ENCODE measurements at places on chromosomes 4 and X. TPM values are rescaled to one million over a fixed set of nuclear protein-coding genes. Genes with fewer than 3 reads are reported as not detected.
A peak's percentile ranks its signal among the peaks of the same experiment; 100 is the strongest.

DNA sequence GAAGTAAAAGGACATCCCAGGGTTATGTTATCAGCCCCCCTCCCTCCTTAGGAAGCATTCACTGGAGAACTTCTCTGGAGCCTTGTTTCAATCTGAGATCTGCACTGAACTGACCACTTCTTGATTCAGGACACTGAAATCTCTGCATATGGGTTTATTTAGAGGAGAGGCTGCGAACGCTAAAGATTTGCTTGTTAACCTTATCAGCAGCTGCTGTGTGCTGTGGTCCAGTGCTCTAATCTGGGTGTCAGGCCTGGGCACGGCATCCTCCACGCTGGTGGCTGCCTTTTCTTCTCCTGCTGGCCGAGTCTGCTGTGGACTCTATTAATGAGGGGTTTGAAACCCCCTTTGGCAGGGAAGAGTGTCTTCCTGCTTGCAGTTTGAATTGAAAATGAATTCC, 1094.7 kb upstream of the TENM3 start:
- DNase-seq = no peak

DNA sequence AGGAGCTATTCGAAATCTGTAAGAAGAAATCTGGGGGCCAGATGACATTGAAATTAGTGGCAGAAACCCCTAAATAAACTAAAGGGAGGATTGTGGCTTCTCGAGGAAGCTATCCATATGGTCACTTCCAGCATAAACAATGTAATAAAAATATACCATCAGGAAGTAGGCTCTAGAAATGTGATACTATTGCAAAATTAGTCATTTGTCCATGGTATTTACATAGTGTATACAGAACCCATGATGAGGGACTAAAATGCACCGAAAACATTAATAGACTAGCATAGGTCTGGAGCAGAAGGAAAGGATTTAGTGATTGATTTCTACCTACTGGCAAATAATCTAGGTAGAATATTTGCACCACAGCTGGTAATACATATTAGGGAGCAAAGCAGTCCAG, 1344.0 kb downstream of the FSTL5 start:
- no peak for DNase-seq

- DNase-seq = no peak
Observed at GRCh38 chr4:182873726-182874125, 43.5 kb downstream of the DCTD start.

DNA sequence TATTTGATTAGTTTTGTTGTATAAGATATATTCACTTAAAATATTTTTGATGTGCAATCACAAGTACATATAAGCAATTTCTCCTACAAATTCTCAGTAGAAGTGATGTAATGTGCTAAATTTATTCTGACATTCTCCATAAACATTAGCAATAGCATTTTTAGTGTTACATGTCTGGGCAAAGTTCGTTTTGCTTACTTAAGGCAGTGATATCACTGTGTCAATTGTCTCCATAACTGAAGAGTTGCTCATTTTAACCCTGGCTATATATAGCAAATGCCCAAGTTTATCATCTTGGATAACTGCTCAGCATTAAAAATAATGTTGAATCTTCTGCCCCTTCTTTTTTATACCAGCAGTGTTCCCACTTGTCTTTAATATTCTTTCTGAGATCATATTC, 340.0 kb upstream of the NDST4 start:
- no peak for DNase-seq

DNA sequence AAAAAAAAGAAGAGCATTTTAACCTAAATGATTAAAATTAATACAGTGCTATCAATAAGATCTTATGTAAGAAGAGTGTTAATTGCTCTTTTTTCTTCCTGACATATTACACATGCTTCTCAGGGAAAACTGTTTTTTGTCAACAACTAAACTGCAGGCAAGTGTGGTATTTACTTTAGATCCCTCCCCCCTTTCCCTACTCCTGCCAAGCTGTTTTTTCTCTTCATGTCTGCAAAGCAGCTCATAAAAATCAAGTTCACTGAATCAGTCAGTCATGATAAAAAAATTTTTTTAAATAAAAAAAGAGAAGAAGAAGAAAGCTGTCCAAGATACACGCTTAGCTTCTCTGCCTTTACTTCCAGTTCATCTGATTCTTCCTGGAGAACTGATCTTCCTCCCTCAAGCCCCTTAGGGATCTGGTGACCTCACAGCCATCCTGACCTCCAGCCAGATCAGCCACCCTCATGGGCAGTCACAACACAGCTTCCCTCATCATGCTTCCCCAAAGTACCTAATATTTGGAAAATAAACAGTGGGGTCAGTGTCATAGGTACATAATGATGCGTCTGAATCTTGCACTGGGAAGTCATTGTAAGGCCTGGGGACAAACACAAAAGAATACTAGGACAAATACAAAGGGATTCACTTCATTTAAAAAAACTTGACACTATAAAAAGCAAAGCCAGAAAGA, 87.0 kb downstream of the ZNF827 start:
- no peak for DNase-seq

Gene CCDC120
- 5.5 TPM for total RNA-seq

DNA sequence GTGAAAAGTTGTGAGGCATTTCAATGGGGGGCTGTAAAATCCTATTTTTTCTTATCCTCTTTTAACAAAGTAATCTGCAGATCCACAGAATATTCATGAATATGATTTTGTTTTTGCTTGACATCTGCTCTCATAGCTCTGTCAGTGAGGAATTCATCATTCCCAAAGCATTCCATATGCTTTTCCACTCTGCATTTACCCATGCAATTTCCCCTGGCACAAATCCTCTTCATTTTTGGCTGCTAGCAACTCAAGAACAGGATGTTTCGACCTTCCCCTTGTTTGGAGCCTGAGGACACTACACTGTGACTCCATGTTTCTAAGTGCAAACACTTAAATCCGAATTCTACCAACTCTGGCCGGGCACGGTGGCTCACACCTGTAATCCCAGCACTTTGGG, 48.5 kb downstream of the KLHL15 start:
- DNase-seq = no peak

- DNase-seq = no peak
Observed at GRCh38 chr4:109385260-109385659, 48.4 kb upstream of the SEC24B start.

Gene TLR3
- total RNA-seq = 1.7 TPM

DNA sequence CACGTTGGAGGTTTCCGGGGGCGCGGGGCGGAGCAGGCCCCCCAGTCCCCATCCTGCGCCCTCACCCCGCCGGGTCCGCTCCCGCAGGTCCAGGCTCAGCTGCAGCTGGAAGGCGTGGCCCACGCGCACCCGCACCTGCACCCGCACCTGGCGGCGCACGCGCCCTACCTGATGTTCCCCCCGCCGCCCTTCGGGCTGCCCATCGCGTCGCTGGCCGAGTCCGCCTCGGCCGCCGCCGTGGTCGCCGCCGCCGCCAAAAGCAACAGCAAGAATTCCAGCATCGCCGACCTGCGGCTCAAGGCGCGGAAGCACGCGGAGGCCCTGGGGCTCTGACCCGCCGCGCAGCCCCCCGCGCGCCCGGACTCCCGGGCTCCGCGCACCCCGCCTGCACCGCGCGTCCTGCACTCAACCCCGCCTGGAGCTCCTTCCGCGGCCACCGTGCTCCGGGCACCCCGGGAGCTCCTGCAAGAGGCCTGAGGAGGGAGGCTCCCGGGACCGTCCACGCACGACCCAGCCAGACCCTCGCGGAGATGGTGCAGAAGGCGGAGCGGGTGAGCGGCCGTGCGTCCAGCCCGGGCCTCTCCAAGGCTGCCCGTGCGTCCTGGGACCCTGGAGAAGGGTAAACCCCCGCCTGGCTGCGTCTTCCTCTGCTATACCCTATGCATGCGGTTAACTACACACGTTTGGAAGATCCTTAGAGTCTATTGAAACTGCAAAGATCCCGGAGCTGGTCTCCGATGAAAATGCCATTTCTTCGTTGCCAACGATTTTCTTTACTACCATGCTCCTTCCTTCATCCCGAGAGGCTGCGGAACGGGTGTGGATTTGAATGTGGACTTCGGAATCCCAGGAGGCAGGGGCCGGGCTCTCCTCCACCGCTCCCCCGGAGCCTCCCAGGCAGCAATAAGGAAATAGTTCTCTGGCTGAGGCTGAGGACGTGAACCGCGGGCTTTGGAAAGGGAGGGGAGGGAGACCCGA, 14.0 kb downstream of the SHOX start:
- DNase-seq = no peak

DNA sequence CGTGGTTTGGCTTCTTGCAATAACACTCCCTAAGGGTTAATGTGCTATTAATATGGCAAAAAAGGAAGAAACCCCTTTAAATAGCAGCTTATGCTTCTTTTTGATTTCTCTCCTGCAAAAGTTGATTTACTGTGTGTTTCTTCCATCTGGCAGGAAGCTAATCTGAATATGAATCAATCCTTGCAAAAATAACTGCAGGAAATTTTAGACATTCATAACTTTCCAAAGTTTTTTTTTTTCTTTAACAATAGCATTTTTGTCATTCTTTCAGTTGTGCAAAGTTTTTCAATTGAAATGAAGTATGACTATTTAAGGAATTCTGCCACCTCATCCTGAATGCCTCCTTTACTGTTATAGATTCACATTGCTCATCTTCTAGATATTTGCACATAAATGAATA, 115.6 kb downstream of the SPANXA1 start:
- no peak for DNase-seq

Gene PWWP3B
- not detected for total RNA-seq

Gene MYOZ2
- not detected for total RNA-seq

- no peak for DNase-seq
Observed at GRCh38 chr4:120753854-120754253, 168.7 kb downstream of the PRDM5 start.

Gene TCEAL6
- not detected for total RNA-seq

GRCh38 chrX:69062493-69062892, 102.8 kb downstream of the PJA1 start:
- no peak for DNase-seq

DNA sequence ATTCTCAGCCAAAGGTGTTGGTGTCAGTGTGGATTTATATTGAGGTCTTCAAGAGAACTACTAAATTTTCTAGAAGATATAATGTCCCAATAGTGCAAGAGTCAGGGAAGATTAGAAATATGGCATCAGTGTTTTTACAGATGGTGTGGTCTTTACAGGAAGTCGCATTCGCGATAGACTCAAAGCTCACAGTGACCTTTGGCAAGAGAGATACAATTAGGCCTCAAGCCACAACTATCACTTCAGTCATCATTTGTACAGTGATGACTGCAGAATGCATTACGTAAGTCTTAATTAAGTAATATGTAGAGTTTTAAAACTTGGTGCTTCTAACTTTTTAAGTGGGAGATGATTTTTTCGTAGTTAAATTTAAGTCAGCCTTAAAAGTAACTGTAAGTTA, 237.2 kb upstream of the FSTL5 start:
- no peak for DNase-seq

DNA sequence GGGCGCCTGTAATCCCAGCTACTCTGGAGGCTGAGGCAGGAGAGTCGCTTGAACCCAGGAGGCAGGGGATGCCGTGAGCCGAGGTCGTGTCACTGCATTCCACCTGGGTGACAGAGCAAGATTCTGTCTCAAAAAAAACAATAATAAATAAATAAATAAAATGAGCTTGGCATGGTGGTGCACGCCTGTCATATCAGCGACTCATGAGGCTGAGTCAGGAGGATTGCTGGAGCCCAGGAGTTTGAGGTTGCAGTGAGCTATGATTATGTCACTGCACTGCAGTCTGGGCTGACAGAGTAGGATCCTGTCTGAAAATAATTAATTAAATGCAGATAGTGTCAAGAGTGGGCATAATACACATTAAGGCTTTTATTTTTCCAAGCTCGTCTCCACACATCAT, 77.5 kb downstream of the DHRSX start:
- DNase-seq = no peak

DNA sequence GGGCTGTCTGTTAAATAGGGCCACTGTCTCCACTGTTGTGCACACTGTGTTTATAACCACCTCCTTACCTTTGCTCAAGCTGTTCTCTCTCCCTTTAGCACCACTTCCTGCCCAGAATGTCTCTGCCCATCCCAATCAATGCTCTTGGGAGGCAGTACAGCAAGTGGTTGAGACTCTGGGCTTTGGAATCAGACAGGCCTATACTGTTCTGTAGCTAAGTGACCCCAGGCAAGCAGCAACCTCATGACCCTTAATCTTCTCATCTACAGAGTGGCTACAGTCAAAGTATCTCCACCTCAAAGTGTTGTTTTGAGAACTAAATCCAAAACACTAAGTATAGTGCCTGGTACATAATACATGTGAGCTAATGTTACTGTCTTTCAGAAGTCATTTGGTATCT, 3.8 kb upstream of the TXK start:
- peak; percentile 36 for DNase-seq

DNA sequence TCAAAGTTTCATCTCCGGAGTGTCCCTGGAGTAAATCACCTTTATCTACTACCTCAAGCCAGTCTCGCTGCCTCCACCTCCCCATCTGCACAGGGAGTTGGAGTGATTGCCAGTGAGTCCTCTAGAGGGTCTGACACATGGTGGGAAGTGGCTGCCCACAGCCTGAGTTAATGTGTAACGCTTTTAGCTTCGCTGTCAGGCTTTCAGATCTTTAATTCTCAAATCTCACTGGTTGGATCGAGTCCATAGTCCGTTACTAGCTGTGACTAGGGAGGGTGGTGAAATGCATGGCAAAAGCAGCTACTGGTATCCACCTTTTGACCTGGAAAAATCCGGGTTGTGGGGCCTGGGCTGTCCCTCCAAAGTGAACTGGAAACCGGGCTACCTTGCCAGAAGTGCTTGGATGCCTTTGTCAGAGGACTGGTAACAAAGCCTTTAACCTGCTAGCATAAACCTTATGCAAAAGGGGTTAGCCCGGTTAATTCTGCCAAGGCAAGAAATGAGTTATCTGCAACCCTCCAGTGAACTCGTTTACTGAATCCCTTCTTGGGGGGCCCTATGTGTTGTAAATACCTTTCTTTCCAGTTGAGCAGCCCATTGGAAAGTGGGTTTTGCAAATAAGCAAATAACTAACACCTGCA, 5.1 kb upstream of the WDR1 start:
- no peak for DNase-seq

Gene IBSP
- total RNA-seq = not detected

GRCh38 chr4:29151584-29151983, 1568.6 kb upstream of the PCDH7 start:
- DNase-seq = no peak

Gene SLC34A2
- not detected for total RNA-seq

DNA sequence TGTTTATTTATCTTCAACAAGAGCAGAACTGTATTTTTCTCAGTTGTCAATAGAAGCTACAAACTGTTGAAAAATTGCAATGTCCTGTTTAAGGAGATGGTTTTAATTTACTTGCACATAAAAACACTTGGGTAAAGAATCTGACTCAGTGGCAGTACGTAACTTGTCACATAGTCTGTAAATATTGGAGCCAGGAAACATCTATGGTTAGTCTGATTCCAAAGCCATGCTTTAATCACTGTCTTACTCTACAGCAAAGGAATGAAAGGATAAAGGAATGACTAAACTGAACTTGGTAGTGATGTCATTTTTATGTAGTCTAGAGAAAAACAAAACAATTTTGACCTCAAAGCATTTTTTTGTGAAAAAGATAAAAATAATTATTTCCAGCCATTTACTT, 537.2 kb downstream of the STIM2 start:
- DNase-seq = no peak

All from activated CD4-positive, alpha-beta T cell treated with anti-CD3 and anti-CD28 coated beads, Interleukin-2, amount 10 ng/mL, durations not matched to agents 7 days and 5 days (primary cell).